T-helper 1 cell (primary cell): ENCODE measurements at places on chromosomes 1 and 21.

DNA sequence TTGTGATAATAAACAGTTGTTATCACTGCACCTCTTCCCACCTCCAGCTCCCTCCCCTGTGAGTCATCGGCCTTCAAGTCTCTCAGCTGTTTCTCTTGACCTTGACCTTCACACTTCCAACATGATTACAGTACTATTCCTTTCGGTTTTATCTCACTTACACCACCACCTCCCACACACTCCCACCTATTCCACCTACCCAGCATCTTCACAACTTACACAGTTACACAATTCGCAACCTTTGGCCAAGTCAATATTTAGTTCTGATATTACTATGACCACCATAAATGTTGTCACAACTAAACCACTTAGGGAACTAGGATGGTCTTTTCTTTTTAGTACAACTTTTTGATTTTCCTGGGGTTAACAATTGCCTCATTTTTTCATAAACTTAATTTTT is 60.2 kb downstream of the RIPK4 start:
- no peak for DNase-seq

GRCh38 chr1:44792736-44793502 is 4.9 kb upstream of the BEST4 start:
- no peak for DNase-seq

DNA sequence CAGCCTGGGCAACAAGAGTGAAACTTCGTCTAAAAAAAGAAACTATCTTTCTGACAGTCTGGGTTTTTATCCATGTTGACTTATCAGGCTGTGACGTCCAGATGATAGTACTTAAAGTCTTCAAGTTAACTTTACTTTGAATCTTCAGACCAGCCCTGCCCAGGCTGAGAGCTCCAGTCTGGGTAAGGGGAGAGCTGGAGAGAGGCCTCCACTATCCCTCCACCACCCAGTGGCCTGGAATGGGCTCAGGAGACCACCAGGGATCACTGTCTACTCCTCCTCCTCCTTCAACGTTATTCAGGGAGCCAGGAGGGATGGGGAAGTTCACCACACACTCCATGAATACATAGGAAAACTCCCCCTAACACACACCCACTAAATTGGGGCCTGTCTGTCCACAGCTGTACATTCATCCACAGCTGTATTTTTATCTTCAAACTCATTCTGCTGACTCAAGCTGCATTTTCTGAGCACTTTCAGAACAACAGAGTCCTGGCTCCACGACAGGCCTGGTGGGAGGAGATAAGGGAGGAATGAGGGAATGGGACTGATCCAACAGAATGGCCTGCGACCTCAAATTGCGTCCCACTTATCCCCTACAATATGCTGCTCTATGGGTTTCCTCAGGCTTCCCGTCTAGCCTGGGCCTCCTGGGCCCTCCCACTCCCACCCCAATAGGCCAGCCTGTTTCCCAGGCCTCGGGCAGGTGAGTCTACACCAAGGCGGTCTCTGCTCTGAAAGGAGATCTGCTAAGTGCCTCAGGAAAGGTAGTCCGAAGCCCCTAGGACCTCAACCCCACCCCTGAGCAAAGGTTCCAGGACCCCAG is 1.8 kb downstream of the SLC45A3 start:
- DNase-seq: no peak

- DNase-seq: no peak
These were observed 37.8 kb upstream of the GBP5 start for GRCh38 chr1:89310505-89310904.

- DNase-seq: no peak
These were observed 130.3 kb downstream of the CASZ1 start for GRCh38 chr1:10665930-10666850.
